Activated CD4-positive, alpha-beta T cell treated with anti-CD3 and anti-CD28 coated beads for 24 hours (primary cell): ENCODE measurements at places on chromosomes 3 and 15.

- no peak for DNase-seq
Observed at GRCh38 chr3:177314897-177315296, 117.6 kb upstream of the TBL1XR1 start.

DNA sequence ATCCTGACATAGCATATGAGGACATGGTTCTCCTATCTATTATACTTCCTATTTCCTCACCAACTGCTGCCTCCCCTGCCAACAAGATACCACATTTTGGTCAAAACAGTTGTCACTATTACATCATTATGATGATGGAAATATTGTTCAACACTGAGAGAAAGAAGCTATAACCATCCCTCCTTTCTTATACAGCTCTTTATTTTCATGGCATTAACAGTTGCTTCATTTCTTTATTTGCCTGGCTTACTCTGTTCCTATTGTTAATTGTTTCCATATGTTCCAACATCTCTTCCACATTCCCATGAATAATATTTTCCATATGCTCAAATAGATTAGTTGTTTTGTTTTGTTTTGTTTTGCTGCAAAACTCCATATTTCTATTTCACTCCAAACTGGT is 40.8 kb upstream of the FILIP1L start:
- no peak for DNase-seq

DNA sequence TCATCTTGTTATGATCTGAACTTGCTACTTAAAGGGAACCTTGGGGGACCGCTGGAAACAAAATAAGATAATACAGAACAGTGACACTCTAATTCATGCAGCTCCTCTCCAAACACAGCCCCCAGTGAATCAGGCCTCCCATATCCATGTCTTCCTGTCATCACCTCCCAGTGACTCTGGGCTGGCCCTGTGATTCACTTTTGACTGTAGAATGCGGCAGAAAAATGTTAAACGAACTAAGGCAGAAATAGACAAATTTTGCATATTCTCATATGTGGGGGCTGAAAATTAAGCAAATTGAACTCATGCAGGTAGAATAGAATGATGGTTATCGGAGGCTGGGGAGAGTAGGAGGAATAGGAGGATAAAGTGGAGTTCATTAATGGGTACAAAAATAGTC is 20.2 kb upstream of the GADL1 start:
- no peak for DNase-seq

- DNase-seq: no peak
Observed at GRCh38 chr15:33580526-33580925, 269.8 kb downstream of the RYR3 start.

DNA sequence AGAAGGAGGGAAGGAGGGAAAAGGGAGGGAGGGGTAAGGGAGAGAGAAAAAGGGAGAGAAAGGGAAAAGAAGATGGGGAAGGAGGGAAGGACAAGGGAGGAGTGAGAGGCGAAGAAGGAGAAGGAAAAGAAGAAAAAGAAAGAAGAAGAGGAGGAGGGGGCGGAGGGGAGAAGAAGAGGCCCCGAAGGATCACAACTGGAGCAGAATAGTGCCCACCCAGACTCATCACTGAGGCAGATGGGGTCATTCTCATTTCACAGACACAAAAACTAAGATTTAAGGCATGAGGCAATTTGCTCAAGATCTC is 2.7 kb upstream of the ALAS1 start:
- DNase-seq: no peak

DNA sequence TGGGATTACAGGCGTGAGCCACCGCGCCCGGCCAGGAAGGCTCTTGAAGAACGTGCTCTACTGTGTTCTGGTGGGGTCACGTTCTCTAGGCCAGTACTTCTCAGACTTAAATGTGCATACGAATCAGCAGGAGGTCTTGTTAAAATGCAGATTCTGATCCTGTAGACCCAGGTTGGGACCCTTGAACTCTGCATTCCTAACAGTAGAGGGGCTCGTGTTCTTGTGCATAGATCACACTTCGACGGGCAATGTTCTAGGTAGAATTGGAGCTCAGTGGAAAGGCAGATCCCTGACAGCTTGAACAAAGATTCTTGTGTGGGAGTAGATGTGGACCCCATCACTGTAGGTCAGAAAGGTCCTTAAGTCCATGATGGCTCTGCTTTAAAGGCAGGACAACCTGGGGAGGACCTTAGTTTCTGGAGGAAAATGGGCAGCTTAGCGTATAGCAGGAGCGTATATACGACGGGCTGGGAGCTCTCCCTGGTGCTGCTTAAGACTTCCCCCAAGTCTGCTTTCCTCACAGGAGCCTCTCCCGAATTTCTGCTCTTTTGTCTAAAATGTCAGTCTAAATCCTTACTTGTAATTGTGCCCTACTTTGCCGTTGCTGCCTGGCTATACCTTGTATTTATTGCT is 16.9 kb upstream of the FAM81A start:
- no peak for DNase-seq

DNA sequence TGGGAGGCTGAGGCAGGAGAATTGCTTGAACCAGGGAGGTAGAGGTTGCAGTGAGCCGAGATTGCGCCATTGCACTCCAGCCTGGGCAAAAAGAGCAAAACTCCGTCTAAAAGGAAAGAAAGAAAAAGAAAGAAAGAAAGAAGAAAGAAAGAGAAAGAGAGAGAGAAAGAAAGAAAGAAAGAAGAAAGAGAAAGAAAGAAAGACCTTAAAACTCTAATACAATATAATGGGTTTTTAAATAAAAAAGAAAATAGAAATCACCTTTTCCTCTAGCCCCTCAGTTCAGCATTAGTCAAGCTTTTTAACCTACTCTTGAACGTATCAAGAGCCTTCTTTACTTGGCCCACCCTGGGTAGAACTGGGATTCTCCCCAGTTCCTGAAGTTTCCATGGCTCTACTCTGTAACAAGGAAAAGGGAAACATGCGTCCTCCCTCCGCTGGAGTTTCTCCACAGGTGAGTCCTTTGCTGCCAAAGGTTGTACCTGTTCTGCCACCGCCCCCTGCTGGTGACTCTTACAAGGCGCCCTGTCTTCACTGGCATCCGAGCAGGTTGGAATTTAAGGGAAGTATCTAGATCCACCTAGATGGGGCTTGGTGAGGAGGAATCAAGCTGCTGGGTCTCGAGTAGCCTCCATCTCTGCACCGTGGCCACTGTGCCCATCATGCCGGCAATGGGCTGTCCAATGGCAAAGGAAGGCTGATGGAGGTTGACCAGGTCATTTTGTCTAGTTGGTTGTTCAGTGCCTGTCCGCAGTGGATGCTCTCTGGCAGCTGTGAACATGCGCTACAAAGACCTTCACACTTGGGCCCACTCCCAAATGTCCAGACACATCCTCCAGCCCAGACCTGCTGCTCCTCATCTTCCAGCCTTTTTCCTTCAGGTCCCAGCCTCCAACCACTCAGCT is 20.6 kb upstream of the EPHB3 start:
- peak; percentile 56 for DNase-seq
